Right cardiac atrium (tissue), 5 donors: ENCODE measurements at places on chromosomes 1 and 21. TPM values are rescaled to one million over a fixed set of nuclear protein-coding genes. Genes with fewer than 3 reads are reported as not detected.

DNA sequence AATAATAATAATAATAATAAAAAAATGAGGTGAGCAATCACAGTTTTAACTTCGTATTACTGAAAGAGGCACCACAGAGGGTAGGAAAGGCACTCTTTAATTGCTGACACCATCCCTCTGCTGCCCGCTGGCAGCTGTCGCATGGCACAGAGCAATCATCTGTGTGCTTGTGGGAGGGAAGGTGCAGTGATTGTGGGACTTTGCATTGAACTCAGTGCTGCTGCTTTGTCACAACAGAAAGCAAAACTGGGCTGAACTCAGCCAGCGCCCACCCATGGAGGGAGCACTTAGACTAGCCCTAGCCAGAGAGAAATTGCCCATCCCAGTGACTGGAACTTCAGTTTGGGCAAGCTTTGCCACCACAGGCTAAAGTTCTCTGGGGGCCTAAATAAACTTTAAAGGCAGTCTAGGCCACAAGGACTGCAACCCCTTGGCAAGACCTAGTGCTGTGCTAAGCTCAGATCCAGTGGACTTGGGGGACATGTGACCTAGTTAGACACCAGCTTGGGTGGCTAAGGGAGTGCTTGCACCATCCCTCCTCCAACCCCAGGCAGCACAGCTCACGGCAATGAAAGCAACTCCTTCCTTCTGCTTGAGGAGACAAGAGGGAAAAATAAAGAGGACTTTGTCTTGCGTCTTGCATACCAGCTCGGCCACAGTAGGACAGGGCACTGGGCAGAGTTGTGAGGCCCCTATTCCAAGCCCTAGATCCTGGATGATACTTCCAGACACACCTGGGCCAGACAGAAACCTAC is 59.3 kb downstream of the WDR4 start:
- DNase-seq, result no peak

The GBP7 gene
- not detected for total RNA-seq

- no peak for DNase-seq
Measured at GRCh38 chr1:68442822-68443556, 6.8 kb downstream of the RPE65 start.

DNA sequence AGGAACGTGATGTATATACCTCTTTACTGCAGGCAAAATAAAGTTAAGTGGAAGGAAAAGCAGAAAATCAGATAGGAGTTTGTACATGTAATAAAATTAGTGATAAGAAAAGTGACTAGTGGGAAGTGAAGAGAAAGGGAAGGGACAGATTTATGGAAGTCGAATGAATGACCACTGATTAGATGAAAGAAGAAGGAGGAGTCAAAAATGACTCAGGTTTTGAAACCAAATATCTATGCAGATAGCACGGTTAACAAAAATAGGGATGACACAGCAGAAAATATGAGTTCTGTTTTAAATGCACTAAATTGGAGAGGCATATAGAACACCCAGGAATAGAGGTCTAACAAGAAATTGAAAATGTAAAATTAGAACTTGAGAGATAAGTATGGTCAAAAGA is 128.0 kb downstream of the HMCN1 start:
- DNase-seq, result no peak
